ENCODE measurements at places on chromosomes 6 and 20.

GRCh38 chr6:127077886-127078285, 40.6 kb upstream of the RSPO3 start:
- no peak for DNase-seq

- DNase-seq, result no peak
Observed at GRCh38 chr6:43942616-43943015, 172.6 kb downstream of the VEGFA start.

- no peak for DNase-seq
Observed at GRCh38 chr20:25325073-25325472, 65.6 kb downstream of the ABHD12 start.

DNA sequence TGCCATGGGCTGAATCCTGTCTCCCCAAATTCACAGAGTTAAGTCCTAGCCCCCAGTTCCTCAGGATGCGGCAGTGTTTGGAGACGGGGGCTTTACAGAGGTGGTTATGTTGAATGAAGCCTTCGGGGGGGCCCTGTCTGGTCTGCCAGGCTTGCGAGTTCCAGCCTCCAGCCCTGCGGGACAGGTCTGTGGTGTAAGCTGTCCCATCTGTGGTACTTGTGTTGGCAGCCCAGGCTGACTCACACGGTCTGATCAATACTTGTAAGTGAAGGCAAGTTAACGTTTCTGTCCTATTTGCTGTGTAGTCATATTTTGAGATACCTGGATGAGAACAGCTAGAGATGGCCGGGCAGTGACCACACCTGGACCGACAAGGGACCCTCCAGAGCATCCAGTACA, 51.8 kb upstream of the GPR31 start:
- no peak for DNase-seq

DNA sequence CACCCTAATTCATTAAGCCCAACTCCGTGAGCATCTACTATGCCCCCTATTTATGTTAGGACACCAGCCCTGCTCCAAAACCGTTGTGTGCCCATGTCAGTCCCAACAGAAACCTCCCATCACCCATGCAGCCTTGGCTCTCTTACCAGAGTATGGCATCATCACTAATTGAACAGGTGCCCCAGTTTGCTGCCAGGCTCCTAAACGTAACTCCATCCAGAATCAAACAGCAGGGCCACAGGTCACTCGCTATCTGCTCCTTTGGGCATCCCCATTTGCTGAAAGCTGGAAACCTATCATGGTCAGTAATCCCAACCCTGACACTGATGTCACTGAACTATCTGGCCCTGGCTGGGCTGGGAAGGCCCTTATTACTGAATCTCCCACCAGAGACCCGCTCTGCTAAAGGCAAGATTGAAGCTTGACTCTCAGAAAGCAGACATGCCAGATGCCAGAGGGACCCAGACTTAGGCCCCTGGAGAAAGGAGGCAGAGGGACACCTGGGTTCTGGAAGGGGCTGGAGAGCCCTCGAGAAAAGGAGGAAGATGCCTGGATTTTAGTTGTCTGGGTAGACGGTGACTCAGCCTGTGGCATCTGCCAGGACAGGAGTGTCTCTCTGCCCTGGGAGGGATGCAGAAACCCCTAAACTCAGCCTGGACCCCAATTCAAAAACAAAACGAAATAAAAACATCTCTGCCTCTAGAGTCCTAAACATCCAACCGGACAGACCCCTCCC, 14.0 kb downstream of the MUCL3 start:
- DNase-seq, result no peak

GRCh38 chr20:10596710-10597121, 77.1 kb downstream of the JAG1 start:
- DNase-seq, result no peak

Measured in GM20000 (cell line).